CMK (cell line): ENCODE measurements at places on chromosomes 2 and 18.

DNA sequence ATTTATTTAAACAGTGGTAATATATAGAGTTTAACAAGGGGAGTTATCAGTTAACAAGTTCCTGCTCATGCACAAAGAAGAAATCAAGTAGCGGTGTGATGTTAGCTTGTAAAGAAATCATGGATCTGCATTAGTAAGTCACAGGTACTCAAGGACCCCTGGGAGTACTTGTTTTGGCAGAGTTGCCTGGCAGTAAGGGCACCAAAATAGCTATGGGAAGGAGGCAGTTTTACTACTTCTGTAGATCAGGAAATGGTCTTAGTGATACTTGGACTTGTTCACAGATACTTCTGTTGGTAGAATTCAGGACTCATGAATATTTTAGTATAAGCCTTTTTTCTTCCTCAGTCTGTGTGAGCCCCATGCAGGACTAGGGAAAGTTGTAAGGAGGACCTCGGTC lies 107.3 kb upstream of the IL1R2 start:
- no peak for DNase-seq

DNA sequence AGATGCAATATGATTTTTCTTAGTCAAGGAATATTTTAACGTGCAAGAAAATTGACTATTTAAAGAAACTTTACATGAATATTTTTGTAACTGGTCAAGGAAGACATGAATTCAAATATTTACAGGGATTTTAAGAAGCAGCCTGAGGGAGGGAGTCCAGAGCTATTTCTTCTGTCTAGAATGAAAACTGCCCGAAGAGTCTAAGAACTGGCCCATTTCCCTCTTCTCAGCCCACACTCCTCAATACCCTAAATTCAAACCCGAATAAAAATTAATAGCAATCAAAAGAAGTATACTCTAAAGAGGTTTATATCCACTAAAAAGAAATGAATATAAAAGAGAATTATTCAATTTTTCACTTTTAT lies 6.5 kb upstream of the NDUFV2 start:
- no peak for DNase-seq

DNA sequence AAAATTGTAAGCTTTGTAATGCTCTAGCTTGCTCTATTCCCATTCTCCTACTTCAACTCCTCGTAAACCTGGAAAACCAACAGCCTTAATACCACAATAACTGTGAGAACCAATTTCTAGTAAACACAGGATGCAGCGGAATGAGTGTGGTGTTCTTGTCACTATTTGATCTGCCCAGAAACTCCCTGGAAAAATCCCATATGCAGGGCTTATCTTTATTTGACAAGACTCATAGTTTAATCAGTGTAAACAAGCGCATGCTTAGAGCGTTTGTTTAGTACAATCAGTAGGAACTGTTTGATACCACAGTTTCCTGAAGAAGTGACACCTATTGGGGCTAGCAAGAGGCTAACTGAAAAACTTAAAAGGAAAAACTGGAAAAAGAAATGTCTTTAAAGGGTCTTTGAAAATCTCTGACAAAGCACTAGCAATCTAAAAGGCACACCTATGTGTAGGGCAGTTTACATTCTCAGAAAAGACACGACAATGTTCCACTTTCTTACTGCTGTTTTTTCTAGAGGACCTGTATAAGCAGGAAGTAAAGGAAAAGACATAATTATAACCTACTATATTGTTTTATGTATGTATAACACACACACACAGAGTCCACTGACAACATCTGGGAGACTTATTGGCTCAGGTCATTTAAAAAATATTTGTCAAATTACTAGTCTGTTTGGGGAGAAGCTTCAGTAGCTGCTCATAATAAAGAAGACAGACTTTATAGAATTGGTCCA lies 241.4 kb upstream of the KLHL14 start:
- peak; percentile 20 for DNase-seq

DNA sequence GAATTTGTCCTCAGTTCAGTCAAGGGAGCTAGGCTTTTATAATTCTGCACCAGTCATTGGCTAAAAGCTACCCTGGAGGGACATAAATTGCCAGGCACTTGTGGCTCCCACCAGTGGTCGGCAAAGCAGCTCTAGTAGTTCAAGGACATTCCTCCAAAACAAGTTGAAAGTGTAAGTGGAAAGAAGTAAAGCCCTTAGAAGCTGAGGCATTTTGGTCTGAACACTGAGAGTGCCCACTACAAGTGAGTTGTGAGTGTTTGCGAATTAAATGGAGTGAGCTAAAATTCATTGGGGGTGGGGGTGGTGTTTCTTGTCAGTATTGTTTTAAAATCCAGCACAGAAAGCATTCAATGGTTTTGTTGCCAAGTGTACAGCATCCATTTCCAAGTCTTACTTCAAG lies 879.9 kb upstream of the CDH2 start:
- no peak for DNase-seq

DNA sequence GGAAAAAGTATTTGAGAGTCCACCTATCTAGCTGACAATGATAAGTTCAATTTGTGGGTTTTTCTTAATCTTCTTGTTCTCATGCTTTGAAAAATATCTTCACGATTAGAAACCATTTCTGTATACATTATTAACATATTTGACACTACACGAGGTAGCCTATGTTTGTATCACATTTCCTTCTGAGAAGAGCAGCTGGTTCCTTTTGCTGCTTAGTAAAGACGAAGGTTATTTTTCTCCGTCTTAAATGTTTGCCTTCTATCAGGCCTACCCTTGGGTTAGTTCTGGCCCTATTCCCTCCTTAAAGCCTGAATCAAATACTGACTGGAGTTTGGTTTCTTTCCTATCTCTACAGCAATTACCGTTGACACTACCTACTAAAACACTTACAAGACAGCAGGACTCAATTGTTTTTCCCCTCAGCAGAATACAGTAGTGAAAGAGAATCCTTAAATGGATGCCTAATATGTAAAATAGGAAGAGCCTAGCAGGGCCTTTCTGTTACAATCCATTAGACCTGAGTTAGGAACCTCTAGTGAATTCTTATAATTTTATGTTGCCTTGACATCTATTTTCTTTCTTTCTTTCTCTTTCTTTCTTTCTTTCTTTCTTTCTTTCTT lies 790.4 kb downstream of the EPHA4 start:
- DNase-seq, result no peak

- DNase-seq, result no peak
These were observed 58.8 kb upstream of the LRRTM1 start for GRCh38 chr2:80363330-80363729.

GRCh38 chr2:68251187-68251854 lies 1.0 kb downstream of the PPP3R1 start:
- DNase-seq, result peak; percentile 59

- DNase-seq, result no peak
These were observed 18.6 kb downstream of the THNSL2 start for GRCh38 chr2:88188748-88189147.

- DNase-seq, result no peak
These were observed 20.2 kb downstream of the GREB1L start for GRCh38 chr18:21262244-21262643.

- DNase-seq, result no peak
These were observed 9.6 kb downstream of the PREPL start for GRCh38 chr2:44351676-44352075.

DNA sequence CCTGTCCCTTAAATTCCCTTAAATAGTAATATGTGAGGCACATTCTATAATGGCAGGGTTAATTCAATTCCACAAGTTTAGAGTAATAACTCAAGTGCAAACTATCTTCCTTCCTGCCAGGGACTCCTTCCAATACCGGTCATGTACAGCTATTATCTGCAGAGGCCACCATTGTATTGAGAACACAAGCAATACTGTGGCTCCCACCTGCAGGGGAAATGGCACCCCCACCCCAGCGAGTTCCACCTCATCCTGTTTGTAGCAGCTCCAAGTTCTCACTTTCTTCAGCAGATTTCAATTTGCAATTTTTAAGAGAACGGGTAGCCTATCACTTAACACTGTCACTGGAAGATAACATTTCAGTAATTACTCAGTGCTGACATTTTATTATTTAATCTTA lies 172.1 kb upstream of the PID1 start:
- DNase-seq, result no peak

GRCh38 chr2:207066791-207067460 lies 98.8 kb downstream of the KLF7 start:
- DNase-seq, result no peak

DNA sequence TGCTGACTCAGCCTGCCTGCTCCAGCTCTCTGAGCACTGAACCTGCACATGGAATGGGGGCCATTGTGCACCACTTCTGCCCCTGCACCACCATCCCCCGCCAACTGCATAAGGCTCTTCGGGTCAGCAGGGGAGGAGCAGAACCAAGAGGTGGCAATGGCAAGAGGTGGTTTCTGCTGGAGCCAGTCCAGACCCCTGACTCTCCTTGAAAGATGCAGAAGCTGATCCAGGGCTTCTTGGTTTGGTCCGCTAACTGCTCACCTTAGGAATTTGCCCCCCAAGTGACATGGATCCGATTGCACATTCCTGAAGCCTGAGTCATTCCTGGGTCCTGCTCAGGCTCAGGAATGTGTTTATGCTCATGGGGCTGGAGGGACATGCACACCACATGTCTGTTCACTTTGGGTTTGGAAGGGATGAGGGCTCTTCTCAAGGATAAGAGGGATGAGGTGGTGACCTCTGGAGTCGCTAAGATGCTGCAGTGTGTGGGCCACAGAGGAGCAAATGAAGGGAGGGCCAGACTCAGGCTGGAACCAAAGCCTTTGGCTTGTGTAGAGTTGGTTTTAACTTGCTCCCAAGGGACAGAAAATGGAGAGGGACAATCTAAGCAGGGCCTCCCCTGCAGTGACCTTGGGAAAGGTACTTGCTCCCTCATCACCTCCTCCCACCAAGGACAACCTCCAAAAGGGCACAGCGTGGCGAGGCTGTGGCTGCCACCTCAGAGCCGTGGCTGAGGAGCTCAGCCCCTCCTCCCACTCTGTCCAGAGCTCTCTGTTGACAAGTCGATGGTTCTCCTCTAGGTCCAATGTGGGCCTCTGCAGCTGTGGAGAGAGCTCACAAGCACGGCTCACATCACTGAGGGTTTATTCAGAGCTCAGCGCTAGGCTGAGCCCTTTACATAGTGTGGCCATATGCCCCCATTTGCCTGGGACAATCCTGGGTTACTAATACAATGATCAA lies 66.2 kb downstream of the HS1BP3 start:
- no peak for DNase-seq

DNA sequence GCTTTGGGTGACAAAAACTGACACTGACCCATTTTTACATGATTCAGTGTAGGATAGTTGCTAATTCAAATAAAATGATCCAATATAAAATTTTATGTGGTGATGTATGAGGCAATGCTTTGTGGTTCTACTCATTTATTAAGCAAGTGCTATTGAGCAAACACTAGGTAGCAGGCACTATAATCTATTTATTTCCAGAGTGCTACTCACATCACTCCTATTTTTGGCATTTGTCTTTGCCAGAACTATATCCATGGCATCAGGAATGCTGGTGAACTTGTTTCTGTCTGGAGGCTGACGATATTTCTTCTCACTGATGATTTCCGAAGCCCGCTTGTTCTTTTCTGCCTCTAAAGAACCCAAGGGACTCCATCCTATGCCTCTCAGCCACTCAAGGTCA lies 84.3 kb downstream of the NEB start:
- DNase-seq, result no peak

- DNase-seq, result no peak
These were observed 22.7 kb downstream of the RAB31 start for GRCh38 chr18:9730786-9731185.

DNA sequence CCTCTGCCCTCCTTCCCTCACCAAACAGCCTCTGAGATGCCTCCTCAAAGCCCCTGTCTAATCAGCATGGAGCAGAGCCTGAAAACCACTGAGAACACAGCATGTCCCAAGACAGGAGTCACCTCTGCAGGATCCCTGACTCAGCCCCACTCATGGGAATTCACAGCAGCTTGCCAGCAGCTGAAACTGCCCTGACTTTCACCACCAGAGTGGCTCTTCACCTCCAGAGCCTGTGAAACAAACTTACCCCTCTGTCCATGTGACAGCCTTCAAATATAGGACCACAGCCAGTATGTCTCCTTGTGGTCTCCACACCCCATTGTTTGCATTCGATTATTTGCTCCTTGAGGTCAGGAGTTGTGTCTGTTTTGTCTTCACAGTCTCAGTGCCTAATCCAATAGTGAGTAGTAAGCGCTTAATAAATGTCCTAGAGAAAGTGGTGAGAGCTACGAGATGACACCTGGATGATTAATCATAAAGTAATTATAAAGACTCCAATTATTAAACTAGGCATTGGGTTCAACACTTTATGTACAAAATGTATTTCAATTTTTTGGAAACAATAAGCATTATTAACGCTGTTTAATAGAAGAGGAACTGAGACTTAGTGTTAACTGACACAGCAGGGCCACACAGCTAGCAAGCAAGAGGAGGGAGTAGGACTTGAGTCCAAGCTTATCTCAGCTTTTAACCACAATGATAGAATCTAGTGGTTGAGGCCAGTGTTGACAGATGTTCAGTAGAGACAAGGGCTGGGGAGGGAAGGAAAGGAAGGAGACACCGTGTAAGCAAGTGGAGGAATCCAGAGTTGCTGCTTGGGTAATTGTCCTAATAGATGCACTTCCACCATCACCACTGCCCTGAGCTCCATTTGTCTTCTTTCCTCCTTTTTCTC lies 358.7 kb upstream of the TNP1 start:
- peak; percentile 92 for DNase-seq

DNA sequence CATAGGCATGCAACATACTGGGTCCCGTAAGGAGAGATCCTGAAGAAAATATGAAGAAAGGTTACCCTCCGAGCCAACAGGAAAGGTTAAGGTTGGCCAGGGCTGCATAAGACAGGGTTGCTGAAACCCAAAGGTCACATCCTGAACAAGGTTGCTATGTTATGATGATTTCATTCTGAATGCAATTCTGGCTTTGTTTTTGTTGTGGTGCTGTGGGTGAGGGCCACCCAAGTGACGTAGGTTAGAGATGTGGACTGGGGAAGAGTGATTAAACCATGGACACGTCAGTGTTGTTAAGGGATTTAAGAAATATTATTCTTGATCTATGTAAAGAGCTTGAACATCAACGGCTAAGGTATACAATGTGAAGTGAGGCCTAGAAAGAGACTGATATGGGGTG lies 60.0 kb downstream of the ZEB2 start:
- no peak for DNase-seq

DNA sequence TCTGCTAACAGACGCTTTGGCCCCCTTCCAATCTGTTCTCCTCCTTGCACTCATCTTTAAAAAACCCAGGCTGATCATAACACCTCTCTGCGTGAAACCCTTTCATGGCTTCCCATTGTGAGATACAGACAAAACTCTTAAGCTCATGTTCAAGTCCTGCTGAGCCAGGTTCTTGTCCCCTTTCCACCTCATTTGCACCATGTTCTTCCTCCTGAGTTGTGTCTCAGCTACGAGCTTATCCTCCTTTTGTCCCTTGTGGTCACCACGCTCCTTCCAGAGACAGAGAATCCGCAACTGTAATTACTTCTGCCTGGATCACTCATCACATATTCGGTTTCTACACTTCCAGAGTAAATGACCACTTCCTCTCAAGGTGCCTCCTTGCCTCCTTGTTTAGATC lies 238.8 kb downstream of the ACTR3 start:
- no peak for DNase-seq

DNA sequence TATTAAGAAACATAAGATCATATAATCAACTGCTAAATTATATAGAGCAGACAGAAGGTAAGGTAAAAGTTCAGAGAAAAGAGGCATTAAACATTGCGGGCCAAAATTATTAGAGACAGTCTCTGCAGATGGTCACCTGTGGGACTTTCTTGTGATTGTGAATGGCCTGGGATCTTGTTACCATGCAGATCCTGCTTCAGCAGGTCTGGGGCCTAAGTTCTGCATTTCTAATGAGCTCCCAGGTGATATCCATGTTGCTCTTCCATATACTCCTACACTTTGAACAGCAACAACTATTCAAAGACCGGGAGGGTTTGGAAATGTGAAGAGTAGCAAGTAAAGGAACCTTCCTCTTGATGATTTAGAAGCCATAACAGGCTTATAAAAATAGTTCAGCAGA lies 8.5 kb upstream of the ETAA1 start:
- no peak for DNase-seq

GRCh38 chr2:119204525-119204924 lies 19.1 kb upstream of the STEAP3 start:
- no peak for DNase-seq
